ENCODE measurements at places on chromosomes 5 and 9. TPM values are rescaled to one million over a fixed set of nuclear protein-coding genes. Genes with fewer than 3 reads are reported as not detected.

- no peak for DNase-seq
Measured at GRCh38 chr5:6702633-6703032, 10.6 kb upstream of the TENT4A start.

DNA sequence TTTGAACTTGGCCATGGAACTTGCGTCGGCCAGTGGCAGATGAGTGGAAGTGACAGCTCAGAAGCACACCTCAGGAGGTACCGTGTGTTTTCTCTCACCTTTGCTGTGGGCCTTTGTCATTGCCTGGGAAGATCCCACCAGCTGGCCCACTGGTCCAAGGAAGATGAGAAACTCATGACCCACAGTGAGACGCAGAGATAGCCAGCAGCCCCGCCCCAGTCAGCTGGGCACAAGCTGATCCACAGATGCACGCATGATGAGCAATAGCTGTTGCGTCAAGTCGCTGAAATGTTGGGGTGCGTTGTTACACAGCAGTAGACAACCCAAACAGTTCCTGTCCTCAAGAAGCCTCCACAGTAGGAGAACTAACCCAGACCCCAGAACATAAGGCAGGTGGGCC is 30.8 kb upstream of the UNC5A start:
- peak; percentile 15 for DNase-seq

GRCh38 chr5:43171926-43172325 is 20.1 kb upstream of the NIM1K start:
- no peak for DNase-seq

MRPS2 gene
- polyA plus RNA-seq, result 37.8 TPM

GRCh38 chr5:134053840-134054338 is 49.1 kb upstream of the VDAC1 start:
- DNase-seq, result no peak

PCDHGA4 gene
- not detected for polyA plus RNA-seq

GPR151 gene
- polyA plus RNA-seq, result not detected

- DNase-seq, result no peak
Measured at GRCh38 chr5:178114325-178115135, 1.2 kb downstream of the N4BP3 start.

LHX2 gene
- not detected for polyA plus RNA-seq

DNA sequence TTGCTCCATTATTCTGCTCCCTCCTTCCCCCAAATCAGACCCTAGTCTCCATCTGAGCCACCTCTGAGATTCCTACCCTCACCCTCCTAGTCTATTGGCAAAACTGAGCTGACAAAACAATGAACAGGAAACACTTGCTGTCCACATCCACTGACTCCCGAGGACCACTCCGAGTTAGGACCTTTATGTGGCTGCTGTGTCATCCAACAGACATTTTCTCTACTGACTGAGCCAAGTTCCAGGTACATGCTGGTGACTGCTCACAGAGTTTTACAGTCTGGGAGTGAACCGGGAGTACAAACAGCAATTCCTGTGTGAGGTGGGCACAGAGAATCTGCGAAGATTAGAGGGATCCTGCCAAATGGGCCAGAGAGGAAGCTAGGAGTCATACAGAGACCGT is 39.2 kb downstream of the CFAP90 start:
- no peak for DNase-seq

DNA sequence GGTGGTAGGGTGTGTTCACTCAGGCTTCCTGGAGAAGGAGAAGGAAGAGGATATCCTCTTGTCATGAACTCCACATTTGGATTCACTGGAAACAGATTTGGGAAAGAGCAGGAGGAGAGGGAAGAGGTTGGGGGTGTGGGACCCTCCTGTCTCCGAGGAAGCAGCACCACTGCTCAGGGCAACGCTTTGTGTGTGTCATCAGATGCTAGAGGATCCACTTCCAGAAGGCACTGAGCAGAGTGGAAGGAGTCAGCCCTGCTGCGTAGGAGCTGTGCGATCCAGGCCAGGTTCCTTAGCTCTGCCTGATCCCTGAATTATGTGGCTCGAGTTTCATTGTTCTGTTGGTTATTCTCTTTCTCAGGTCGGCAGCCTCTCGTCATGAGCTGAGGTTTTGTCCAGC is 37.3 kb upstream of the TJP2 start:
- DNase-seq, result no peak

DNA sequence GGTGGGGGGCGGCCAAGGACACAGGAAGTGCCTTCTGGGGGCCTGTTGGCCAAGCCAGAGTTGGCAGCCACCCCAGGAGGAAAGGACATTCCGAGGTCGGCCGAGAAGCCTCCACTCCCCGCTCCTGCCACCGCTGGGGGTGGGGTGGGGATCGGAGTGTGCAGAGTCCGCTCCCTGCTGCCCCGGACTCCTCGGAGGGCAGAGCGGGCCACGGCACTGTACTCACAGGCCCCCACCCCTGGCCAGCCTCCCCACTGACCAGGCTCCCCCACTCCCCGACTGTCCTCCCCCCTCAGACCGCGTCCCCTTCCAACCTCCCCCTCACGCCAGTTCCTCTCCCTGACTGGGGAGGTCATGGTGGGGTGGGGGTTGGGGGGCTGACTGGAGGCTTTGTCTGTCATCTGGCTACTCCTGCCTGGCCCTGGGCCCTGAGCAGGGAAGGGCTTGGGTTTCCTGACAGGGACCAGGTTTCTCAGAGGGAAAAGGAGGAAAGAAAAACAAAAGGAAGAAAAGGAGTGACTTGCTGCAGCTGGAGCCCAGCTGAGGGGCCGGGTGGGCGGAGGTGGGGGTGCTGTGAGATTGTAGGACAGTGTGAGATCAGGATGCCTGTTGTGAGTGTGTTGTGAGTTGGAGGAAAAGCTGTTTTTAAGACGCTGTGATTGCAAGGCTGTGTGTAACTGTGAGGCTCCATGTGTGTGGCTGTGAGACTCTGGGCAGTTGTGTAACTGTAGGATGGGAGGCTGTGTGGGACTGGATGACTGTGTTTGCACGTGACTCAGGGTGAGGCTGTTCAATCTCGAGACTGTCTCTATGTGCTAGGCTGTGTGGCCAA is 29.7 kb downstream of the CNTFR start:
- no peak for DNase-seq

- no peak for DNase-seq
Measured at GRCh38 chr5:179342577-179342976, 2.7 kb downstream of the ADAMTS2 start.

DDX41 gene
- 69.7 TPM for polyA plus RNA-seq

MEGF10 gene
- not detected for polyA plus RNA-seq

RNF20 gene
- polyA plus RNA-seq, result 11.8 TPM

- no peak for DNase-seq
Measured at GRCh38 chr9:36974731-36975130, 59.3 kb downstream of the PAX5 start.

- no peak for DNase-seq
Measured at GRCh38 chr5:128493657-128494329, 44.3 kb downstream of the FBN2 start.

ZNF608 gene
- polyA plus RNA-seq, result 9.4 TPM

All from sigmoid colon (tissue), 7 donors.